ENCODE measurements at places on chromosomes 3 and 15. TPM values are rescaled to one million over a fixed set of nuclear protein-coding genes. Genes with fewer than 3 reads are reported as not detected.

DNA sequence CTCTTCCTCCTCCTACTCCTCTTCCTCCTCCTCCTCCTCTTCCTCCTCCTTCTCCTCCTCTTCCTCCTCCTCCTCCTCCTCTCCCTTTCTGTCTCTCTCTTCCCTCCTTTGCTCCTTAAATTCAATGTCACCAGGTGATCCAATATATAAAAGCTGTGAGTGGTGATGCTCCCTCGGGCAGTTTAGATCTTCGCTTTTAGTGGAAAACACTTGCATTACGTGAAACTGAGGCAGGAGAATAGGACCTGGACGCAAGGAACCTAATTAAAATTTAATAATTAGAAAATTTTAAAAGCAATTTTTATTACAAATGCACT, 279.7 kb downstream of the XXYLT1 start:
- DNase-seq, result no peak

- no peak for DNase-seq
Observed at GRCh38 chr3:17579289-17580031, 163.0 kb downstream of the TBC1D5 start.

DNA sequence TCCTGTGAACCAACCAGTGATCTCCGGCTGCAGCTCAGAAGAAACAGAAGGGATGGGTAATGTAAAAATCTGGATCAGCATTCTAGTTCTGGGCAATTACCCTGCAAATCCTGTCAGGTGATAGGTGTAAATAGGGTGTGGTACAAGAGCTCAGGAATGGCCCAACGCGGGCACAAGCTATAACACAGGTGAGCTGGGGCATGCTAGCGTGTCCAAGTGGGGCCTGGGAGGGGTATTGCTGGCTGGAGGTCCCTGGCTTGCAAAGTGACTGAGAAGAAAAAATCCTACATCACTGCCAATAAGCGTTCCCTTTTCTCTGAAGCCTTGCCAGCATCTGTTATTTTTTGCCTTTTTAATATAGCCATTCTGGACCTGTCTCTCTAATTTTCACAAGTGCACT, 9.7 kb upstream of the CHST2 start:
- no peak for DNase-seq

DNA sequence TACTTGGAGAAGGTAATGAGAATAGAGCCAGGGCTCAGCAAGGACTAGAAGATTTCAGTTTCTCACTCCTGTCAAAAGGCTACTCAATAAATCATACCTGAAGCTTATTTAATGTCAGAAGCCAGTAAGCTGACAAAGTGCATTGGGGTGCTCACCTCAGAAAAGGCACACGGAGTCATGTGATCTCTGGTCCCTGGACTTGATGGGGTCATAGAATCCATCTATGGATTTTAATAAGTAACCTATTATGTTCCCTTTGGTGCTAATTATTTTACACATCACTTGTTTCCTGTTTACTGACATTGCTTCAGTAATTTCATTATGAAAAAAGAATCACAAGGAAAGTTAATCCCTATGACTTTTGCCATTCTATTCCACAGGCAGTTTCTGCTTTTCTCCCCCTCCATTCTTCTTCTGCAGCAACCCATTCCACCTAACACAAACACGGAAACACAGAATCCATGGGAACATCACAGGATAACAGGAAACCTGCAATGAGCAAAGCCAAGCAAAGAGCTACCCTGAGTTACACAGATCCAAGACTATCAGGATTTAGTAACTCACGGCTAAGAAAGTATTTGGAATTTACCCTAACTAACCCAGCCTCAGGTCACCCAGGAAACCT, 159.6 kb downstream of the MEIS2 start:
- no peak for DNase-seq

GRCh38 chr15:62867844-62868243, 174.7 kb upstream of the TPM1 start:
- DNase-seq, result no peak

DNA sequence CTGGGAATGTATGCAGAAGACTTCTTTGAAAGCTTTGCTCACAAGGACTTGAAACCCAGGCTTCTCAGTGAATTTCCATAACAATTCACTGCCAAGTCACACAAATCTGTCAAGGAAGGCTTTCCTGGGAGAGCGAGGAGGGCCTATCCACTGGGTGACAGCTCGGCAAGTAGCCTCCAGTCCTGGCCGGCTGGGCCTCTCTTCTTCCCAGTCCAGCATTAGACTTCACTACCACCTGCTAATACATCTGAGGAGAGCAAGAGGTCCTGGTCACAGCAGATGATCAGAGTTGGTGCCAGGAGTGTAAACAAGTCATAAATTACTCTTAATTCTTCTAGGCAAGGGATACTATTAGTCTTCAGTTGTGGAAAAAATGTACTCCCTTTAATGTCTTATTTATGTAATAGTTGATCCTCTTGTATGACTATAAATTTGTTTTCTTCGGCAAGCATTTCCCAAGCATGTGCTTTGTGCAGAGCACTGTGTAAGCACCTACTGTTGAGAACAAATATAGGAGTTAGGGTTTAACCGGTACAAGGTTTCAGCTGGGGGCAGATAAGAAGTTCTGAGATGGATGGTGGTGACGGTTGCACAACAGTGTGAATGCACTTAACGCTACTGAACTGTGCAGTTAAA, 162.9 kb downstream of the VGLL4 start:
- peak; percentile 78 for DNase-seq

DNA sequence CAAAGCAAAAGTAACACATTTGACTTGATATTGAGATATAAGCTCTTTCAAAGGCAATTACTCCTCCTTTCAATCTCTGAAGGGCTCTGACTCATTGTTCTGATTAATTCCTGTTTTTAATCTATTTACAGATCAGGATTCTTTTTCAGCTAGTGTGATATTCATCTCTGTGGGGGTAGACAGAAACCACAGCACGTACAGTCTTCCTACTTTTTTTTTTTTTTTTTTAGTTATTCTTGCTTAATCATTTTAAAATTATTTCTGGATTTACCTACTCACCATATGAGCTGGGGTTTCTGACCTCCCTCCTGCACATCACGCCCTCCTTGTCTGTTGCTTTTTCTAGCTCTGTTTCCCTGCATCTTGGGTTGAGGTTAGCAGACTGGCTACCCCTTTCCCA, 1.4 kb downstream of the CNTN3 start:
- DNase-seq, result no peak

GRCh38 chr3:62592408-62592807, 219.1 kb upstream of the FEZF2 start:
- no peak for DNase-seq

DNA sequence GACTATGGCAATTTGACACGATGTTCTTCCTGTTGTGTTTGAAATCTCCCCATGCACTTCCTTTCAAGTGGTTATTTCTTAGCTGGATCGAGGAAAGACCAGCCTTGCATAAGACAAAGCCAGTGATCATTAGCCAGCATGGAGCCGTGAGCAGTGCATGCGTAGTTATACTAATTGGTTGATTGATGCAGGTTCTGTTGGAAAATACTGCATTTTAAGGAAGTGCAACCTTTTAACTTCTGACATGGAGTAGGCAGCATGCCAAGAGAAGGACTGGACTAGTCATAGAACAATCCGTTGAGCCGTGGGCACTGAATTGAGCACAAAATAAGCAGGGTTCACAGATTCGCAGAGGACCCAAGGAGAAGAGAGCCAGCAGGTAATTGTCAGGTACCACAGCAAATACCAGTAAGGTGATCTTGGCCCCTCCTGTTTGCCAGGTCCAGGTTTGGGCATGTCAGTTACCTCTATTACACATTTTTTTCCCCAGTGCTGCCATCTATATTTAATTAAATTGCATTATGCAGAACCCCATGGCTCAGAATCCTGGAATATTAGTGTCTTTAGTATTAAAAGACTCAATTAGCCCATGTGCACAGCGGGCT, 29.0 kb upstream of the BCL6 start:
- DNase-seq, result no peak

GRCh38 chr15:65194826-65195547, 9.8 kb upstream of the CLPX start:
- DNase-seq, result peak; percentile 46

DNA sequence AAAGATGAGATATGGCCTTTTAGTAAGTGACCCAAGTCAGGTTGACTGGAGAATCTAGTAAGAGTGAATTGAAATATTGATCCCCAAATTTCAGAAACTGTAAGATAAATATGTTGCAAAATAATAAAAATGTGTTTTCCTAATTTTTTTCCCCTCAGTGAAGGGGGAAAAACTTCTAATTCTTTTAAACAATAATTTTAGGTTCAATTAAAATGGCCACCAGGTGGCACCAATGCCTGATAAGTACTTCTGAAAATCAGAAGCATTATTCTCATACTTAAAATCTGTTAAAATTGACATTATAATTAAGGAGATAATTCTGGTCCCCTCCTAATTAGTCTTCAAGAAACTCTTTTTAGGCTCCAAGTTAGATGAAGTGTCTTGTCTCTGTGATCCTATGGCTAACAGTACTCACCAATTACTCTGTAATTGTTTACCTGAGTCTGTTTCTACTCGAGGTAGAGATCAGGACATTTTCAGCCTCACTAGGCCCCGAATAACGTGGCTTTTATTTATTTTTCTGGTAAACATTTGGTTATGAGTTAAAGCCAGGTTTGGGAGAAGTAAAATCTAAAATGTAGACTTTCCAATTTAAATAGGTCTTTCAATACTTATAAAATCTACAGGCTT, 52.6 kb downstream of the NMD3 start:
- no peak for DNase-seq

DNA sequence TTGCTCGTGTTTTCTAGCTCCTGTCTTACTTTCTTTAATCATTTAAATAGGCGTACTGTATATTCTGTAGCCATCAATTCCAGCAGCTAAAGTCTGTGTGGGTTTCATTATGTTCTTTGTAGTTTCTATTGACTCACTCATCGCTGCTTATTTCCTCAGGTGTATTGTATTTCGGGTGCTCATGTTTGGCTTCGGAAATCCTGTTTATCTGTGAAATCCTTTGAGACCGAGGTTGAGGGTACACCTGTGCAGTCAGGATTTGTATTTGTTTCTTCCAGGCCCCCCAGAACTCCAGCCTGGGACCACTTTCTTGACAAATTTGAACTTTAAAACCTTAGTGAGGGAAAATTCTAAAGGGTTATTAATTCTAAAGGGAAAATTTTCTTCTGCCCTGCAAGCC, 2.0 kb upstream of the PAK2 start:
- no peak for DNase-seq

- no peak for DNase-seq
Observed at GRCh38 chr15:33168444-33168843, 26.1 kb downstream of the FMN1 start.

DNA sequence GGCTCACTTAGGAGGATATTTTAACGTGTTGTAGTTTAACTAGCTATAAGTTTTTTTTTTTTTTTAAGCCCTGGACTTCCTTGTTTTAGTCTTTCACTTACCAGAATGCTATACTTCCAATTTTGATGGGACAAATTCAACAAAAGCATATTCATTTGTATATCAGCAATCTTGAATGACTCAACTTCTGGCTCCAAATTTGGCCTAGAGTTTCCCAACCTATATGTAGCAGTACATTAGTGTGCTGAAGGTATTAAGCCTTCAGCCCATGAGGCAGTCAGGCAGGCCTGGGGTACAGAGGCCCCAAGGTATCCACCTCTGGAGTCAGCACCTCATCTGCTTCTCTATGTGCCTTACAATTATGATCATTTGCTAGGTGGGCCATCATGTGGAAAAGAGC, 5.9 kb downstream of the PBRM1 start:
- no peak for DNase-seq

DNA sequence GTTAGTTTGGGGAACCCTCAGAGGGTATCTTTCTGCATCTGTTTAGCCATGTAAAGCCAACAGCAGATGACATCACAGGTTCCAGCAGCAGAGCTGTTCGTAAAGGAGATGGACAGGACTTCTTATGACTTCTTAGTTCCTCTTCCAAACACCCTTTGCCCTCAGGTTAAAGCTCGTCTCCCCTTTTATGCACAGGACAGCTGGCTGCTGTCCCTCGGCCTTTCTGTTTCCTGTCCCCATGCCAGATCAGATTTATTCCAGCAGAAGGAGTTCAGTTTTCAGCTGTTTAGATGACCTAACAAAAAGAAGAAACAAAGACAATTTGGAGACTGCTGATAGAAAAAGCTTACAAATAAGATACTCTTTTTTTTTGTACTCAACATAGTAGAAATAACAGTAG, 45.1 kb downstream of the SEC22A start:
- no peak for DNase-seq

DNA sequence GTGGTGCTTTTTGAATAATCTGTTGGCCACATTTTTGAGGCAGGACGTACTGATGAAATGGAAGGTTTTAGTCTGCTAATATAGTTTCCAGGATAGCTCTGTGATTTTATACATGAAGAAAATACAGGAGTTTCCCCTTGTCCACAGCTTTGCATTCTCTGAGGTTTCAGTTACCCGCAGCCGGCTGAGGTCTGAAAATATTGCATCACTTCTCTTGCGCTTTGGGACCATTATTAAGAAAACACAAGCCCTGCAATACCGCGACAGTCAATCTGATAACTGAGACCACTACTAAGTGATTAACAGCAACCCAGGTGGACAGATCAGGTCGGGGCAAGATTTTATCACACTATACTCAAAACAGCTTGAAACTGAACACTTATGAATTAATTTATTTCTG, 33.0 kb downstream of the BLM start:
- DNase-seq, result no peak

DNA sequence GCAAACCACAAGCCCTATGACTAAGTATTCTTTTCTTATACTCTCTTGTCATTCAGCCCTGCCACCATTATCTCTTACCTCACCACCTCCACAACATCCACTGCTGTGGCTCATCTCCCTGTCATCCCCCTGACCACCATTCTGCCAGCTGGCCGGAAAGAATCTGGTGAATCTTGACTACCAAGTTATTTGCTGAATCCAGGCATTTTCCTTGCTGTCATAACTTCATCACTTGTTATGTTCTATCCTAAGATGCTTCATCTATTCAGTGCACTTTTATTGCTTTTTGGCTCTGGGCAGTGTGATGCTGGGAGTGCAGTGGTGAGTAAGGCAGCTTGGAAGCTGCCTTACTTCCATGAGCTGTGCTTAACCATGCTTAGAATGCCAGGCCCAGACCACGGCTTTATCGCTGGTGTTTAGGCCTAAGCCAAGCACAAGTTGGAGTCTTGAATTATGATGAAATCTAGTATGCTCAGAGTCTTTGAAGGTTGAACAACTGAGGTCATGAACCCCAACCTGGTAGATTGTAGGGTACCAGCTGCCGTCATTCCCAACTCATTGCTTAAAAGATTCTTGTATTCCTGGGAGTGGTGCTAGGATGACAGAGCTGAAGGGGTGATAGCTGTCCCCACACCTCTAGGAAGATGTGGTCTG, 27.0 kb upstream of the APH1B start:
- no peak for DNase-seq

GRCh38 chr3:160885791-160886286, 129.8 kb downstream of the PPM1L start:
- peak; percentile 22 for DNase-seq

- DNase-seq, result no peak
Observed at GRCh38 chr3:46989146-46989810, 9.8 kb downstream of the NBEAL2 start.

The XIRP1 gene
- not detected for total RNA-seq

The UCN2 gene
- not detected for total RNA-seq

The ROBO2 gene
- 51.3 TPM for total RNA-seq

The SKOR1 gene
- not detected for total RNA-seq

The ZNF774 gene
- 2.6 TPM for total RNA-seq

The IMPG2 gene
- 2.6 TPM for total RNA-seq

The PPP1R14D gene
- not detected for total RNA-seq

The GOLGA6A gene
- total RNA-seq, result 0.58 TPM
